ENCODE measurements at places on chromosomes 1 and 21. TPM values are rescaled to one million over a fixed set of nuclear protein-coding genes. Genes with fewer than 3 reads are reported as not detected.

LCE3D gene
- not detected for total RNA-seq

FAM72C gene
- total RNA-seq = 17.5 TPM

NDUFS2 gene
- total RNA-seq = 81.5 TPM

ANKRD34A gene
- 1.3 TPM for total RNA-seq

RGS7 gene
- total RNA-seq = not detected

TRABD2B gene
- not detected for total RNA-seq

TMIGD3 gene
- not detected for total RNA-seq

APCS gene
- not detected for total RNA-seq

CR1L gene
- total RNA-seq = not detected

KRTAP20-2 gene
- not detected for total RNA-seq

VANGL2 gene
- total RNA-seq = not detected

OR2T2 gene
- not detected for total RNA-seq

GBP6 gene
- total RNA-seq = 0.36 TPM

NTNG1 gene
- not detected for total RNA-seq

NEXN gene
- 1.9 TPM for total RNA-seq

NEK2 gene
- total RNA-seq = 29.6 TPM

AUNIP gene
- 6.6 TPM for total RNA-seq

FNBP1L gene
- 0.20 TPM for total RNA-seq

GJB3 gene
- total RNA-seq = not detected

STUM gene
- total RNA-seq = not detected

PIGV gene
- total RNA-seq = 16.1 TPM

TCHHL1 gene
- not detected for total RNA-seq

KIAA1614 gene
- total RNA-seq = 0.07 TPM

NASP gene
- total RNA-seq = 216 TPM

GJB5 gene
- not detected for total RNA-seq

SPATA46 gene
- not detected for total RNA-seq

TSTD1 gene
- 52.1 TPM for total RNA-seq

TNFRSF1B gene
- 164 TPM for total RNA-seq

RIPPLY3 gene
- not detected for total RNA-seq

CCDC185 gene
- total RNA-seq = not detected

EDN2 gene
- total RNA-seq = not detected

AXDND1 gene
- total RNA-seq = not detected

ADCY10 gene
- 0.14 TPM for total RNA-seq

RGS13 gene
- total RNA-seq = not detected

FBXO2 gene
- 0.59 TPM for total RNA-seq

KRTAP21-2 gene
- total RNA-seq = not detected

MAPKAPK2 gene
- 71.4 TPM for total RNA-seq

LY9 gene
- total RNA-seq = 9.2 TPM

CPLANE2 gene
- 6.1 TPM for total RNA-seq

RAB3B gene
- 0.05 TPM for total RNA-seq

CNIH4 gene
- total RNA-seq = 42.4 TPM

PDE9A gene
- total RNA-seq = 10.4 TPM

C1orf185 gene
- not detected for total RNA-seq

All from T-helper 2 cell treated with Interferon-gamma antibody and Interleukin-4, amounts not matched to agents 100 ng/mL and 5 ng/mL, for 36 hours (primary cell).